Nephron progenitor cell (in vitro differentiated cells): ENCODE measurements at places on chromosomes 2 and 18.

- no peak for DNase-seq
Measured at GRCh38 chr2:208098267-208098666, 26.1 kb downstream of the CRYGD start.

DNA sequence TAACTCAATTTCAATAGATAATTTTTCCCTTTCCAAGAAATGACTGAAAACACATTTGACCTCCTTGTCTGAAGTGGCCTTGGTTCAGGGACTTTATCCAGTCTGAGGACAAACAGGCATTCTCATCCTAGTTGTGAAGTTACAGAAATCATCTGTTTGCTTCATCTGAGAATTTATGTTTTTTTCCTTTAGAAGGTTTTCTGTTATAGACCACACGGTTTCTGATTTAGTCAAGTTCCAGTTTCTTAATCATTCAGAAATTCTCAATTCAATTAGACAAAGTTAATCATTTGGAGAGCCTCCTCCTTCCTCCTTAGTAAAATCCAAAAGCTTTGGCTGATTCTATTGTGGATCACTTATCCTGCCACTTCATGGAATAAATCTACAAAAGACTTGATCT is 60.9 kb downstream of the ICOS start:
- DNase-seq = no peak

GRCh38 chr2:23679044-23679443 is 247.9 kb downstream of the ATAD2B start:
- DNase-seq = no peak

GRCh38 chr2:237731663-237732062 is 66.9 kb upstream of the RBM44 start:
- no peak for DNase-seq

DNA sequence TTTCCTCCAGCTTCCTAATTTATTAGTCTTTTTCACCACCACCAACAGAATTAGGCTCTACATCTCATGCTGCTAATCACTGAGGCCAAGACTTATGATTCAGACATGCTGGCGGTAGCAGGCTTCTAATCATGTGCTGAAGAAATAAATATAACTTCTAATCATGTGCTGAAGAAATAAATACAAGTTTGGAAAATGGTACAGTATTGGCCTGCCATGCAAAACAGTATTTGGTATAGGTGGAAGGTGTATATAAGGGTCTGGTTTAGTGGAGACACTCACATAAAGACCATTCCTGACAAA is 240.7 kb downstream of the TGIF1 start:
- no peak for DNase-seq

- DNase-seq = no peak
Measured at GRCh38 chr2:207387001-207387571, 142.7 kb upstream of the CREB1 start.
